ENCODE measurements at places on chromosomes 6 and 20. TPM values are rescaled to one million over a fixed set of nuclear protein-coding genes. Genes with fewer than 3 reads are reported as not detected.

GRCh38 chr6:21159465-21159864, 434.1 kb upstream of the SOX4 start:
- no peaks in the 10 kb centered on the region for H3K4me1 ChIP-seq
- H3K4me3 ChIP-seq, result no peak overlapping the region
- no peaks in the 10 kb centered on the region for H3K36me3 ChIP-seq
- H3K27ac ChIP-seq, result no peak overlapping the region
- no peaks in the 10 kb centered on the region for H3K27me3 ChIP-seq
- DNase-seq, result no peak

DNA sequence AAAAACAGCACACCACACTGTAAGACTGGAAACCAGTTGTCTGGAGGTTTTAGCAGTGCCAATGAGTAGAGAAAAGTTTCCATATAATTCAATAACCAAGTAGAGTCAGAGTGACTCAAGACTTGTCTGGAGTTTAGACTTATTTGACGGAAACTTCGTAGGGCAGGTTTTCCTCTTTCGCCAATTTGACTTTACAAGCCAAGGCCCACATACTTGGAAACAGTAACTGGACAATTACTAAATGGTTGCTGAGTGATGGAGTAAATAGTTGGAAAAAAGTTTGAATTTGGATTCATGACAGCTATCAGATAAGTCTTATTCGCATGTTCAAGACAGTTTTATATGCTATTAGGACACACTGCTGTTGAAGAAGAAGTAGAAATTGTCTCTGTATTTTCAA, 48.1 kb upstream of the CTAGE9 start:
- H3K27ac ChIP-seq, result no peak overlapping the region
- H3K36me3 ChIP-seq, result no peaks in the 10 kb centered on the region
- H3K4me1 ChIP-seq, result no peaks in the 10 kb centered on the region
- DNase-seq, result no peak
- no peak overlapping the region for H3K4me3 ChIP-seq

DNA sequence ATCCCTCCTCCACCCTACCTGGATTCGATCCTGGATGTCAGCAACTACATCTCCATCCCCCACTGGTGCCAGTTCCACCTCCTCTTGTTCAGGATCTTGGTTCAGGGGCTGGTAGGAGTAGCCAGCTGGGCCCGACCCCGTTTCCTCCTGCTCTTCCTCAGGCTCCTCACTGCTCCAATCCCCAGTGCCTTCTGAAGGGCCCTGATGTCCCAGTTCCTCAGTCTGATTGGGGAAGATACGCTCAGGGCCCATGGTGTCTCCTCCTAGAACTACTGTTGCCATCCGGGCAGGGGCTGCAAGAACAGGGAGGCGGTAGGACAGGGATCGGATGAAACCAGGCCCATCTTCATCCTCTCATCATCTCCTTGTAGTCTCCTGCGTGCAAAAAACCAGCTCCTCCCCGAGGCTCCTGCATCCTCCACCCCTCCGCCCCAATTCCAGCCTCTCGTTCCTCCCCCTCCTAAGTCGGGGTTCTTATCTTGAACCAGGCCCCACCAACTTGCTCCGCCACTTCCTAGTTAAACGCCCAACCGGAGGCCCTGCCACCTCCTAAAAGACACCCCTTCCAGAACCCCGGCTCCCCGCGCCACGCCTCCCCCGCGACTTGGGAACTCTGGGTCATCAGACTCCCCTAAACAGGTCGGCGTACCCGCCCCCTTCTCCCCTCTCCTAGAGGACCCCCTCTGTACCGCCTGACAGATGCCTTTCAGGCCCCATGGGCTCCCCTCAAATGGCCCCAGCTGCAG, 476 bp downstream of the MEA1 start:
- peaks cover 22% of the 10 kb centered on the region for H3K4me1 ChIP-seq
- H3K4me3 ChIP-seq, result peak overlapping the region; percentile 44
- no peaks in the 10 kb centered on the region for H3K27me3 ChIP-seq
- no peak overlapping the region for H3K27ac ChIP-seq

GRCh38 chr20:4902788-4903187, 98.5 kb downstream of the SLC23A2 start:
- no peak overlapping the region for H3K27ac ChIP-seq
- peaks cover 3% of the 10 kb centered on the region for H3K36me3 ChIP-seq
- no peak overlapping the region for H3K4me3 ChIP-seq
- H3K27me3 ChIP-seq, result no peaks in the 10 kb centered on the region
- no peaks in the 10 kb centered on the region for H3K4me1 ChIP-seq
- no peak for DNase-seq

GRCh38 chr6:109834595-109835437, 143.3 kb upstream of the GPR6 start:
- no peaks in the 10 kb centered on the region for H3K27me3 ChIP-seq
- H3K36me3 ChIP-seq, result no peaks in the 10 kb centered on the region
- H3K4me1 ChIP-seq, result no peaks in the 10 kb centered on the region
- no peak overlapping the region for H3K4me3 ChIP-seq
- H3K27ac ChIP-seq, result no peak overlapping the region

- DNase-seq, result no peak
- H3K27me3 ChIP-seq, result no peaks in the 10 kb centered on the region
- no peak overlapping the region for H3K27ac ChIP-seq
These were observed 124.6 kb downstream of the AFG1L start for GRCh38 chr6:108419474-108419873.

DNA sequence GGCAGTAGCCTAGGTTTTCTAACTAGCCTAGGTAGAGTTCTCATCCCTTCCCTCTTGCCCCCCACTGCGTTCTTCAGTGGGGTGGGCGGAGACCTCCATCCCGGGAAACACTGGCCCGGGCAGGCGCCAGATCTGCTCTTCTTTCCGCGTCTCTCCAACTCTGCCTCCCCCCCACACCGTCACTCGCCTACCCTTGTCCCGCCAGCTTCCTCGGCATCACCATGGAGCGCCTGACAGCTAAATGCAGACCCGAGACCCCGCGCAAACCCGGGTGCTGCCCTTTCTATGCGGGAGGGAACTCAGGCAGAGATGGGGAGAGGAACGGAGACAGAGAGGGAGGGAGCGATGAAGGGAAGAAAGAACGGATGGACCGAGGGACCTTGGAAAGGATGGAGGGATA, 1494.8 kb upstream of the DEFB115 start:
- no peak overlapping the region for H3K27ac ChIP-seq
- H3K36me3 ChIP-seq, result no peaks in the 10 kb centered on the region
- no peaks in the 10 kb centered on the region for H3K27me3 ChIP-seq

DNA sequence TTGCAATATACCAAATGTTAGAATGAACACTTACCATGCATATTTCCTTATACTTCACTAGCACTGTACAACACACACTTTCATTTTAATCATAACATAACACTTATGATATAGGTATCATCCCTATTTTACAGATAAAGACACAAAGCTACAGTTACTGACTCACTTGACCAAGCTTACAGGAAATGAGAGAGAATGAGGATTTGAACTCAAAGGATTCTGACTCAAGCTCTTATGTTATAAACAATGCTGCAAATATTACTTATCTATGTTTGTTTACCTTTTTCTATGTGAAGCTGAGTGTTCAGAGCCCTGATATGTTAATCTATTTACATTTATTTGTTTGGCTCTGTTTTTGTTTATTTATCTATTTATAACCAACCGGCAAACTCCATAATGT, 245.4 kb downstream of the PTPRK start:
- H3K36me3 ChIP-seq, result no peaks in the 10 kb centered on the region
- no peaks in the 10 kb centered on the region for H3K27me3 ChIP-seq
- DNase-seq, result no peak
- no peaks in the 10 kb centered on the region for H3K4me1 ChIP-seq

GATA5 gene
- 1.0 TPM for total RNA-seq

TMEM170B gene
- total RNA-seq, result 3.7 TPM

HDAC2 gene
- total RNA-seq, result 59.1 TPM

PNPLA1 gene
- total RNA-seq, result 0.19 TPM

SMIM26 gene
- 60.1 TPM for total RNA-seq

KIAA0408 gene
- 2.7 TPM for total RNA-seq

KCNQ5 gene
- 0.50 TPM for total RNA-seq
